ENCODE measurements at places on chromosomes 12 and 14.

- no peak for DNase-seq
Observed at GRCh38 chr14:55850825-55851241, 267.4 kb upstream of the PELI2 start.

DNA sequence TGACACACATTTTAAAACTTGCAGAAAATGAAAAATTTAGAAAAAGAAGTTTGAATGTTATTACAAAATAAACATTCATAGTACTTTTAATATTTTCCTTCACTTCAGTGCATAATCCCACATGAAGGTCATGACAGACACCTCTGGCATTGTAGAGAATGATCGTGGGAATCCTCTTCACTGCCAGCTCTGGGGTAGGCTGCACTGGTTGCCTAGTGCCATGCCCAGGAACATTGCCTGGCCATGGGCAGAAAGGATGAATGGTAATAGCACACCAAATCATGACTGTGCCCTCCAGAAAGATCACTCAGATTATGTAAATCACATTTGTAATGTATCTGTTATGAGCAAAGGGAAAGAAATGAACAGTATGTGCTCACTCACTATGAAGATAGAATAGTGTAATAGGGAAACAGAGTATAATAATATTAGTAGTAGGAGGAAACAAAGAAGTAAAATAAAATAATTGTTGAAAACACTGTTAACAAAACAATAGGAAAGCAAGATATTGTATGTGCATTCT, 161.6 kb downstream of the PLCZ1 start:
- DNase-seq, result no peak

DNA sequence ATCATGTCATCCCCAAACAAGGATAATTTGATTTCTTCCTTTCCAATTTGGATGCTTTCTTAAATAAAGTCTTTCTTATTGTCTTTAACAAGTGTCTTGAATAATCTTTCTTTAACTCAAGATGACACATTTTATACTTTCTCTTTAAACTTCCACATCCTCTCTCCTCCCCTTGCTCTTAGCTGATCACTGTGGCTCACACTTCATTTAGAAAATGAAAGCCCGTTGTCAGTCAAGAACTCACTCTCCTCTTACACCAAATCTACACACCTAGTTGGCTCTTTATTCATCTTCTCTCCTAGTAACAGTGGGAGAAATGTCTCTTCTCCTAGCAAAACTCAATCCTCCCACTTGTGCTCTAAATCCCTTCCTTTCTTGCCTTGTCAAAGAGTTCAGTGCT, 10.4 kb upstream of the RMST start:
- no peak for DNase-seq

DNA sequence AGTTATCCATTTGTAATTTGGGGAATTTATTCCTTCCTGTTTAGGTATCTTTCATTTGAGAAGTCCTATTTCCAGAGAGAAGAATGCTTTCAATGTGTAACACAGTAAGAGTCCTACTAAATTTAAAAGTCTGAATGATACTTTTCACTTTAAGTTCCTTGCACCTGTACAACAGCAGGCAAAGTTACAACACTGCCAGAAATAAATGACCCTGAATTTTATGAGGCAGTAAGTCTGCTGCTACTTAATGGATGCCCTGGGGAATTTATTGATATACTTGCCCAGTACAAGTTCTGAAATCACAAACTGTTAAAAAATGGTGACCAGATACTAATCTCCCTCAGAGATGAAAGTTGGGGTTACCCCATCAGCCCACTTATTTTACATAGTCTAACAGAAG, 53.1 kb downstream of the NTS start:
- DNase-seq, result no peak

- DNase-seq, result no peak
Observed at GRCh38 chr12:75317784-75318183, 12.3 kb downstream of the CAPS2 start.

DNA sequence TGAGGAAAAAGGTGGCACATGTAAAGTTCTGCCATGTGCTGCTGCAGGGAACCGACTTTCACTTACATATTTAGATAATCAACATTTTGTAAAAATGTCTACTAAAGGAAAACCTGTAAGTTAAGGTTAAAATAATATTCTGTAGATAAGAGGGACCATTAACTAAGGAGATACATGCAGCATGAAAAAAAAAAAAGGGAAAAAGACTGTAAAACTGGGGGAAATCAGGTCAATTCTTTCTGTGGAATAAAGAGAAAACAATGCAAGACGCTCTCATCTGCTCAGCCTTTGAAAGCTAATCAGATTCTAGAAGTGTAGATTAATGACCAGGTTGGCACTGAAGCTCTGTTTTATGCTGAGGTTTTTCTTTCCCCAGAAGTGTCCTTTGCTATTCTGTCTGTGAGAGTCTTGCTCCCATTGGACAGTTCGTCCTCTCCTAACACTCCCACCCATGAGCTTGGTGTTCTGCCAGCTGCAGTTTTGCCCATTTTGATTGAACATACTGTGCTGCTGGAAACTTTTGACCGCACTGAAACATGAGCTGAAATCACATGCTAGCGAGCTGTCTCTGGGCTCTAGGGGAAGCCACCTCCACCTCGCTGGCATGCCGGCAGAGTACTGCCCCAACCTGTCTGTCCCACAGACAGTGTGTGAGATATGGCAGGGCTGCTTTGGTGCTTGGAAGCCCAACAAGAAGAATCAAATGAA, 39.7 kb downstream of the PPTC7 start:
- no peak for DNase-seq

- DNase-seq, result no peak
Observed at GRCh38 chr12:27260746-27261145, 16.7 kb downstream of the STK38L start.

DNA sequence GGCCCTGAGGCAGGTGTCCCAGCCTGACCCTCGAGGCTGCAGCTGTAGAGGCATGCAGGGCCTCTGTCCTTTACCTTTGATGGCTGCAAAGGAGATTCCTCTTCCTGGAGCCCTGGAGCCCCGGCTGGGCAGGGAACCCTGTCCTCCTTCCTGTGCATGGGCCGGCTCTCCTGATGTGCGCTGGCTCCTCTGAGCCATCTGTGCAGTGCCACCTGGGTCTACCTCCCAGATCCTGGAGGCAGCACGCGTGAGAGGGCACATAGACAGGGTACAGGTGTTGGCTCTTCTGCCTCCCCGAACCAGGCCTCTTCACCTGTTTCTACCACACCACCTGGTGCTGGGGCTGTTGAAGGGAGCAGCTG, 115.1 kb downstream of the BEGAIN start:
- no peak for DNase-seq

- no peak for DNase-seq
Observed at GRCh38 chr12:106442575-106442974, 85.0 kb downstream of the POLR3B start.

DNA sequence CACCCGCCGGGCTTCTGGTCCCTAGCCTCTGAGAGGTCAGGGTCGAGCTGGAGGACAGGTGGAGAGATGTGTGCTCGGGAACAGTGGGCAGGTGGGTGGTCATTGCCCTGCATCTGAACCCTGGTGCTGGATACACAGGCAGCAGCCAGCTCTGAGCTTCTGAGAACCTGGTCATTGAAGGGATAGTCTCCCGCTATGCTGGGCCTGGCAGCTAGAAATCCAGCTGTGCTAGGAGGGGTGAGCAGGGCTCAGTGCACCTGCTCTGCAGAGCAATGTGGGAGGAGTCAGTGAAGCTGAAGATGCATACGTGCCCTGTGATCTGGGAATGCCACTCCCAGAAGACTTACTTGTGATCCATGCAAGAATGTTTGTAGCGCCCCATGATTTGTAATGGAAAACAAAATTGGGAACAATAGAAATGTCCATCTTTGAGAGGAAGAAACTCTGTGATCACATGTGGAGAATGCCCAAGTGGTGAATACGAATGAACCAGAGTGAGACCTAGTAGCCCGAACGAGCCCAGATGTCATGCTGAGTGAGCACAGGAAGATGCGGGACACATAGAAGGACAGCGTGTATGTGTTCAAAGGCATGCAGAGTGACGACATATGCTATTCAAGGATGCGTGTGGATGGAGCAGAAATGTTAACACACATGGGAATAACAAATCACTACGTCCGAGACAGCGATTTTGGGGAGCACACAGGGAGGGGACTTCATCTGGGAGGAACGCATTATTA, 63.4 kb downstream of the AACS start:
- no peak for DNase-seq

DNA sequence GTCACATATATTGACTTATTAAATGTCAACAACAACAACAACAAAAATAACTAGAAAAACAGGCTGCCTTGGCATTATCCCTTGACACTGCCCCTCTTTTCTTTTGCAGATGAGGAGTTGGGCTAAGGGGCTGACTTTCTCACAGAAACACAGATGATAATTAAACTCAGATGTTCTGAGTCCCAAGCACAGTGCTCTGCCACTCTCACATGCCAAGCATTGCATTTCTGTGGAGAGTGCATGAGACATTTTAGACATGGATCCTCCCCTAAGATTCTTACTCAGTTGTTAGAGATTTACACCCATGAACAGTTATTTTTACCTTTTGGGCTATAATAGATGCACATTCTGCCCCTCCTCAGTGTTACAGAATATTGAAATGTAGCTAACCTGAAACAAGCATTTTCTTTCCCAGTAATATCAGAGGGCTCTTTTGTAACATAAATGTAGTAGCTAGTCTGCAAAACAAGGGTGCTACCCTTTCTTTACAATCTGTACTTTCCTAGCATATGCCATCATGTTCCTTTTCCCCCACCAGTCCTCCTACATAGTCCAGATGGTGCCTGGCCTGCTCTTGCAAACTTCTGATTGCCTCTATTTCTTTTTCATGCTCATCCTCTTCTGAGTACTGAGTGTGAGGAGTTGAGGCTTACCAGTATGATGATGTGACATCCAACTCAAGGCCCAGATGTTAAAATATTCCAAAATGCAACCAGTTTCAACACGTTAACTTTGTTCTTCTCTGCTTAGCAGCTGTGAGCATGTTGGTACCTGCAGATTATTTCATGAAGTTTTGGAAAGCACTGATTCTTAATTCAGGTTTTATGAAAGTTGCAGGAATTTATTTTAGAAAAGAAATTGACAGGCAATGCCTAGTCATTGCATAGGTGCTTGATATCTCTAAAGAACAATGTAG, 125.0 kb upstream of the ATP2B1 start:
- no peak for DNase-seq

DNA sequence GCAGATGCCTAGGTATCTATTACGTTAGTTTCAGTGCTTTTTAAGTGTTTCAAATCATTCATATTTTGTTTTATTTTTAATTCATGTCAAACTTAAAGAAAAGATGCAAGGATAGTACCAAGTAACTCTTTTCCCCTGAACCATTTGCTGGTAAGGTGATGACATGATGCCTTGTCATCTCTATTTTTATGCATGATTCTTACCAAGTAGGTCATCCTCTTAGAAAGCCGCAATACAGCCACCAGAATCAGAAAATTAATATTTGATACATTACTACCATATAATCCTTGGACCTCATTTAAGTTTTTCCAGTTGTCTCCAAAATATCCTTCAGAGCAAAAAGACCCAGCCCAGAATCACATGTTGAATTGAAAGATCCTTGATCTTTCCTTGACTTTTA, 22.3 kb downstream of the ATP5MC2 start:
- DNase-seq, result no peak

DNA sequence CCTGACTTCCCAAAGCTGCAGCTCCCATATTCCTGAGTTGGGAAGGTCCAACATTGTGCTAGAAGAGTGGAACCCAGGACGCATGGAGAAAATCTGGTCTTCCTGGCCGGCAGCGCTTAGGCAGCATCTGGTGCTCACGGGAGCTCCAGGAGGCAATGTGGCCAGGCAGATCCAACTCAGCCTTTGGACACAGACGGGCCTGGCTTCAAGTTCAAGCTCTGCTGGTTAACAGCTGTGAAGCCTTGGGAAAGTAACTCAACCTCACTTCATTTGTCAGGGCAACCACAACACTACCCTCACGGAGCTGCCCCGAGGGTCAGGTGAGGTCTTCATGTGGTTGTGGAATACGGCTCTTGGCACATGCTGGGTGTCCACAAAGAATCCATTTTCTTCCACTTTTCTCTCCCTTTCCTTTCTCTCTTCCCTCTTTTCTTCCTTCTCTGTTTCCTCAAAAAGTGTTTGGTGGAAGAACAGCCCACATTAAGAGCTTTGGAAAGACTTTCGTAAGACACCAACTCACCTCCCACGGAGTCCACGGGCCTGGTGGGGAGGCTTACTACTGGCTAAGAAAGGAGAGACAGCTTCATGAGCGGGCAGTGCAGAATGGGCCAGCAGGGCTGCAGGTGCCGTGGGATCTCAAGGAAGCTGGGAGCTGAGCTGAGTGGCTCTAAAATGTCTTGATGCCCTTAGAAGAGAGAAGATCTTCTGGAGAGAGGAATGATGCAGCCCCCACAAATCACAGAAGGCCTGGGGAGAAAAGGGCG, 2.4 kb upstream of the FAM181A start:
- no peak for DNase-seq

DNA sequence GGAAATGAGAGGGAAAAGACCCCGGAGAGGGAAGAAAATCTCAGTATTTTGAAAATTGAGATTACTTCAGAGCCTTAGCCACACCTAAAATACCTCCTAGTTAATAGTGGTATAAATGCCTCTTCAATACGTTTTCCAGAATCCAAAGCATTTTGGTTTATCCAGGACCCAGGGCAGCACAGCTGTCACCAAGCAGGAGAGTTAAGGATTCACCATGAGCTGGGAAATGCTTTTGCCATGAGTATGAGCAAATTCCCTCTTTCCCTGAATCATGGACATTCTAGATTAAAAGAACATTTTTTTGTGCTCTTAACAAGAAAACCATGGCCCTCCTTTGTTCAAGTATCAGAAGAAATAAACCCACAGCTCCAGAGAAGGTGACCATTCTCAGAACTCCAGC, 21.8 kb upstream of the RTRAF start:
- no peak for DNase-seq

GRCh38 chr12:125124320-125124966, 59.2 kb downstream of the AACS start:
- no peak for DNase-seq

DNA sequence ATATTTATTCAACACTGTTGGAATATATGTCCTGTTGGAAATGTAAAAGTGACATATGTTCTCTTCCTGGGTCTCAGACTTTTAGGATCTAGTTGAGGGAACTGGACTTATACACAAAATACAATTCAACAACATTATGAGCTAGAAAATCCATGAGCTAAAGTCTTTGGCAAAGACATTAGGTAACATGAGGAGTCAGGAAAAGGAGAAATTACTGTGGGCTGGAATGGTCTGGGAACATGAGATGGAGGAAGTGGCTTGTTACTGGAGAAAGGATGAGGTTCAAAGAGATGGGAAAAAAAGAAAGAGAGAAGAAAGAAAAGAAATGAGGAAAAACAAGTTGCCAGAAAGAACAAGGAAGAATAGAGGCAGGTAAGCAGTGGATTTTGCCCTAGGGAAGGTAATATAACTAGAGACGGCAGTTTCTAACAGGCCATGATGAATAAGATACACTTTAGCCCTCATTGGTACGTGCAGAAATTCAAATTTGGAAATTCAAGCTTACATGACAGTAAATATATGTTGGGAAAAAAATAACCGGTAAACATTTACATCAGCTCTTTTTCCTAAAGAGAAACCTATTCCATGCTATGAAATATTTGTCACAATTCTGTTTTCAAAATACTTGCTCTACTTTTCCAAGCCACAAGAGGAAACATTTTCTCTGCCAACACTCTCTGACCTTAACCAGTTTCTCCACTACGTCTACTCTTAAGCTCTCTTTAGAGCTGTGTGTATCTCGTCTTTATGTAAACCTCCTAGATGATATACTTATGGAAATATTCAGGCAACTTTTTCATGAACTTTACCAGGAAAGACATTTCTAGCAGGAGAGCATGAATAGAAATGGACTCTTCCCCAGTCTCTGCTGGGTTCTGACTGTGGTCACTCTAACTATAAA, 268.8 kb upstream of the BTG1 start:
- no peak for DNase-seq

- no peak for DNase-seq
Observed at GRCh38 chr12:94725375-94726168, 75.2 kb upstream of the TMCC3 start.

All from activated T-cell treated with anti-CD3 and anti-CD28 coated beads for 1 hour (primary cell).